ENCODE measurements at places on chromosomes 12 and 14.

- DNase-seq: no peak
Measured at GRCh38 chr14:90573385-90574105, 176.7 kb downstream of the CALM1 start.

GRCh38 chr12:122841544-122842321, 6.5 kb downstream of the HIP1R start:
- no peak for DNase-seq

GRCh38 chr12:2548081-2548480, 246.7 kb upstream of the FKBP4 start:
- no peak for DNase-seq

- no peak for DNase-seq
Measured at GRCh38 chr12:42791399-42791798, 201.9 kb upstream of the PRICKLE1 start.

DNA sequence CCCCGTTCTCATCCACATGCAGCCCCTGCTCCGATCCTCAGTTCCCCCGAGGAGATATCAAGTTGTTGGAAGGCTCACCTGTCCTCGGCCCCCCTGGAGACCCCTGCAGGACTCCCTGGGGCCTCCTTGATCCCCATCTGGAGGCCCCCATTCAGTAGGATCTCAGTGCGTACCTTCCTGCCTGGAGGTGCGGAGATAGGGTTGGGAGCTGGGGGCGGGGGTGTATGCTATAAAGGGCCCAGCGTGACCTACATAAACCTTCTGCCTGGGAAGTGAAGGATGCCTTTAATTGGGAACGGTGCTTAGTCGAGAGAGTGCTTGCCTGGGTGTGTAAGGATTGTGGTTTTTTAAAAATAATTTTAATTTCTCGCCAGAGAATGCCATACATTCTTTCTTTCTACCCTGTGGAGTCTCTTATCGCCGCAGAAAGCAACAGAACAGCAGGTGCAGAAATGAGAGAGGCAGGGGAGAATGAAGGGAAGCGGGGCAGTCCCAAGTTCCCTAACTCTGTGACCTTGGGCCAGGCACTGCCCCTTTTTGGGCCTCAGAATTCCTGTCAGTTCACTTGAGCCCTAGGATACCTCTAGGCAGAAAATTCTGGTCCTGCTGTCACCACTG, 153.7 kb downstream of the TSPAN9 start:
- no peak for DNase-seq

- no peak for DNase-seq
Measured at GRCh38 chr12:50404307-50404706, 3.6 kb downstream of the LARP4 start.

DNA sequence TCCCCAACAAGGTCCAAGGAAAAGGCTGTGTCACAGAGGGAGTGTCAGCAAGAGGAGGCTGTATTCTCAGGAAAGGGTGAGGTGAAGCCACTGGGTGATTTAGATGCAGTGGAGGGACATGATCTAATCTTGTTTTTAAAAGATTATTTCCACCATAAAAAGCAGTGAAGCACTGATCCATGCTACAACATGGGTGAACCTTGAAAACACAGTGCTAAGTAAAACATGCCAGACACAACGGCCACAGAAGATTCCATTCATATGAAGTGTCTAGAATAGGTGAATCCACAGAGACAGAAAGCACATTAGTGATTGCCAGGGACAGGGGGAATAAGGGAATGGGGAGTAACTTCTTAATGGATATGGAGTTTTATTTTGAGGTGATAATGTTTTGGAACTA, 12.8 kb downstream of the RITA1 start:
- DNase-seq: no peak

- no peak for DNase-seq
Measured at GRCh38 chr14:31592631-31593030, 31.4 kb downstream of the NUBPL start.
